ENCODE measurements at places on chromosomes 3 and 15.

DNA sequence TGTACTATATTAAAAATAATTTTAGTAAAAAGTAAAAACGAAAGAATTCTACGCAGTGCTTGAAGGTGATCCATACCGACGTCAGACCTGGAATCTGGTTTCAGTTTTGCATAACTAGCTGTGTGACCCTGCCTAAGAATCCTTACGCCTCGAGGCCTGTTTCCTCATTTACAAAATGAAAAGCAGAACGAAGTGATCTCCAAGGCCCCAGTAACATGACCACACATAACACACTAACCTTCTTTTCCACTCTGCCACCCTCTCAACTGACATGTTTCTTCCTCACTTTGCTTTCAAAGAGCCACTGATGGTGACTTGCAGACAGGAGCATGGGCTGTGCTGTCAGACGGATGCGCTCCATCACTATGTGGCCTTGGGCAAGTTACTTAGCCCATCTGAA is 4.8 kb downstream of the MESD start:
- DNase-seq, result no peak

DNA sequence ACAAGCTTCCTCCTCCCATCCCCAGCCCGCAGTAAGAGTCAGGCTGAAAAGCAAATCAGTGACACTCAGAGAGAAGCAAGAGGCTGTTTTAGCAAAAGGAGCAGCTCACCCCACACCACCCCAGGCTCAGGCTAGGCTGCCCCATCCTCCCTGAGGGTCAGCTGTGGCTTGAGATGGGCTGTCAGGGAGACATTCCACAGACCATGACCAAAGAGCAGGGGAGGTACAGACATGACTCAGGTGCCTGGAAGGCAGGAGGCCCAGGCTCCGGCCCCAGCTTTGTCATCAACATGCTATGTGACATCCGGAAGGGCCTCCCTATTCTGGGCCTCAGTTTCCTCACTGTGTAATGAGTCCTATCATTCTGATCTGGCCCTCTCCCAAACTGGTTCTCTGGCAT is 24.7 kb downstream of the HCN4 start:
- DNase-seq, result no peak

DNA sequence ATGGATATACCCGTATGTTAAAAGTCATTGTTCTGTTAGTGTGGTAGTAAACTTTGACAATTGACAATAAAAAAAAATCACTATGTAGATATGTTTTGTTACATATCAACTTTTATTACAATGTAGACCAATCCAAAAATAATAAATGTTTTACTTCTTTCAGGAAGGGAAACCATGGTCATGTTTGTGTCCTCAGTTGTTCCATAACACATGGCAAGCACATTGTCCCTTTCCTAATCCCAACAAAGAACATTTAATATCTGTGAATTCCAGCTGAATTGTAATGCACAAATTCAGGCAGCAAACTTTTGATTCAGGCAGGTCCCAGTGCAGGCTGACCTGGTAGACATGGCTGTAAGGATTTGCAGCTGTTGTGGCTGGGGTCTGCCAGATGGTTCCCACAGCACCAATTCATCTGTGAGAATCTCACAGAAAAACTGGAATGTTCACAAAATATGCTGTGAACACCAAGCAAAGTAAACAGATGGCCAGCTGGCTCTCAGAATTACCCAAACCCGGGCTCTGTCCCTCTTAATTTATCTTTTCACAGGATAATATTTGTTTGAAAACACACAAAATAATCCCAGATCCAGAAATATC is 1.9 kb upstream of the SPG21 start:
- DNase-seq, result peak; percentile 40

DNA sequence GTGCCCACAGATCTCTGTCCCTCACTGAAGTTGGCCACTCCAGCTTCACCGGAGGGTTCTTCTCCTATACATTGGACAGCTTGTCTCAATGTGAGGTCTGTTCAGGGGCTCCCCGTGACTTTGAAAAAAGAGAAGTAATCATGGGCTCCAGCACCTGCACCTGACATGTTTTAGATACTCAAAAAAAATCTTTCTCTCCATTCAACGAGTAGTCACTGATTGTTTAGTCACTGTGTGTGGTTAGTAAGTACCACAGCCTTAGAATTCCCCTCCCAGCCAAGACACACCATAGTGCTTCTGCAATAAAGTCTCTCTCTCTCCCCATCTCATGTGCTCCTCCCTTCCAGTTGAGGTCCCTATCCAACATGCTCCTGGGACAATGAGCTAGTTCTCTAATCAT is 18.6 kb downstream of the CCR9 start:
- no peak for DNase-seq

DNA sequence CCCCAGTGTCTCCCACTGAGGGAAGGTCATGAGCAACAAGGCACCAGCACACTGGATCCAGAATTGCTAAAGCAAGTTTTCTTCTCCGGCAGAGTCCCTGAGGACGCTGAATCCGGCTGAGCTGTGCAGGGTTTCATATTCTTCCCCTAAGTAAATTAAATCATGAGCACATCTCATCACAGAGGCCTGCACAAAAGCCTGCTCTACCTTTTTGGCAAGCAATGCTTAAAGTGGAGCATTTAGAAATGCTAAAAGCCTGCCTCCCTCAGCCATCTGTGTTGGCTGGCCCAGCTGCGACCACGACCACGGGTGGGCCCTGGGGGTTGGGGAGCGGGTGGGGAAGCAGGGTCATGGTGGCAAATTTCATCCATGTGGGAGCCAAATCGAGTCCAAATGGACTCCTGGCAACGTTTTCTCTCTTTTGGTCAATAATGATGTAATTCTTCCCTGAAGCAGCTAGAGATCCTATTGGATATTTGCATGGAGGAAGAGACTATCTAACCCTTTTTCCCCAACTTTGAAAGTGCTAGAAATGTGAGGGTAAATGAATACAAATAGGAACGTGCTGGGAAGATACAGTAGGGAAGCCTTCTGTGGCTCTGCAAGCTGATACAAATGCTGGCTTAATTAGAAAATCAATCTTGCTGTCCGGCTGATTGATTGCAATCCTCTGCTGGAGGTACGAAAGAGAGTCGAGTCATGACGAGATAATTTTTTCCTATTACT is 532.8 kb upstream of the TBL1XR1 start:
- DNase-seq, result peak; percentile 41

DNA sequence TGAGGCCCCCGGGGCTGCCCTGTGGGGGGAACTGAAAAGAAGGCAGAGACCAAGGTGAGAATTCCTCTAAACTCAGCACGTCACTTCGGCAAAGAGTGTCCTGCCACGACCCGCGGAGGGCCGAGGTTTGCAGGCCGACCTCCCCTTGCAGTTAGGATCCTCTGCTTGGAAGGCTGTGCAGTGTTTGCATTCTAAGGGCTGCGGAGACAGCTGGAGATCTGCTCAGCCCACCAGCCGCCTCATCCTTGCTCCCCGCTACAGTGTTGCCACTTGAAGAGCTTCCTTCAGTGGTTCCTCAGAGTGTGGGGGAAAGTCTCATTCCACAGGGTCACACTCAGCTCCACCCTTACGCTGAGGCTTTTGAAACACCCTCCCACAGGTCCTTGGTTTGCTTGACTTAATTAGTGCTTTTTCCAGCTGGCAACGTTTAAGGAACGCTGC is 10.8 kb downstream of the SLC51A start:
- DNase-seq, result no peak

GRCh38 chr15:62708470-62708869 is 334.1 kb upstream of the TPM1 start:
- no peak for DNase-seq

DNA sequence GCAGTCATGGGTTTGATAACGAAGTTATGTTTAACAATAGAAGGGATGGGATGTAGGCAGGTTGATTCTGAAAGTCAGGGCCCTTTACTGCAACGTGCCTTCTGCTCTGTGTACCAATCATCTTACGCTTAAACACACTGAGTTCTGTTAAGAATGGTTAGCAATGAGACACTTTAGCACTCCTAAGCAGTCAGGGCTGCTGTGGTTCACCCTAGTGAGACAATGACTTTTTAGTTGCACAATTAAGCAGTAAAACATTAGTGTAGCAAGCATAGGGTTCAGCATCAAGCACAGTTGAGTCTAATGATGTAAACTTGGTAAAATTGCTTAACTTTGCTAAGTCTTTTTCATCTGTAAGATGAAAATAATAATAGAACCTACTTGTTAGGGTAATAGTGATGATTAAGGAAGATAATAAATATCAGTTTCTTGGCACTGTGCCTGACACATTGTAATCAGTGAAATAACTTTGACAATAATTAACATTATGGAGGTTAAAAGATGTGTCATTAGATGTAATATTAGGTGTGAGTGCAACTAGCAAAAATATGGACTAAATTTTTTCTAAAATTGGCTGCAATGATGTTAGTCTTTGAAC is 484.2 kb upstream of the THBS1 start:
- DNase-seq, result no peak

DNA sequence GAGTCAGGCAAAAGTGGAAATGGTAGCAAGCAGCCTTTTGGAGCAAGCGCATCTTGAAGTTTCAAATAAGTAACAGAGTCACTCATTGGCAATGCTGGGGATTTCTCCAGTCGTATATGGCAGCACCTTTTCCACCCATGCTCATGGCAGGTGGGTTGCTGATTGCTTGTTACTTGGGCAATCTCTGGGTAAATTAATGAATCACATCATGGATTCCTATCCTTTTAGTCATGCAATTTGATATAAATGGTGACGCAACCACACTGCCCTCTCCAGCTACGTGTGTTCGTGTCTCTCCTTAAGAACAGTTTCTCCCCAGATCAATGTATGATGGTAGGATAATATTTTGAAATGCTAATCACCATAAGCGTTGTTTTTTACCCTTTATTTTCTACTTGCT is 339.9 kb upstream of the KCNH8 start:
- no peak for DNase-seq

DNA sequence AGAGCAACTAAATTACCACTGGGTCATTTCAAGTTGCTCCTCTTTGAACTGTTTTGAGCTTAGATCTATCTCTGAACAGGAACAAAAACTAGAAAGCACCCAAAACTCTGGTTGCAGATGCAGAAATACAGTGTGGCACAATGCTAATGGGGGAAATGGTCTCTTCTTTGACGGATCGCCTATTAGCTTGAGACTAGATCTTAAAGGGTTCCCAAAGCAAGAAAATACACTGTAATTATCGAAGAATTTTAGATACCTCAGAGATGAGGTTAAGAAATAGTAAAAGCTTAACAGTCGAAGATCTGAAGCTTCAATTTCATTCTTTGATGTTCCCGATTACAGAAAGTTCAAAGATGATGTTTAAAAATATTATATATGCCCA is 818 bp downstream of the PPP1R2 start:
- DNase-seq, result no peak

DNA sequence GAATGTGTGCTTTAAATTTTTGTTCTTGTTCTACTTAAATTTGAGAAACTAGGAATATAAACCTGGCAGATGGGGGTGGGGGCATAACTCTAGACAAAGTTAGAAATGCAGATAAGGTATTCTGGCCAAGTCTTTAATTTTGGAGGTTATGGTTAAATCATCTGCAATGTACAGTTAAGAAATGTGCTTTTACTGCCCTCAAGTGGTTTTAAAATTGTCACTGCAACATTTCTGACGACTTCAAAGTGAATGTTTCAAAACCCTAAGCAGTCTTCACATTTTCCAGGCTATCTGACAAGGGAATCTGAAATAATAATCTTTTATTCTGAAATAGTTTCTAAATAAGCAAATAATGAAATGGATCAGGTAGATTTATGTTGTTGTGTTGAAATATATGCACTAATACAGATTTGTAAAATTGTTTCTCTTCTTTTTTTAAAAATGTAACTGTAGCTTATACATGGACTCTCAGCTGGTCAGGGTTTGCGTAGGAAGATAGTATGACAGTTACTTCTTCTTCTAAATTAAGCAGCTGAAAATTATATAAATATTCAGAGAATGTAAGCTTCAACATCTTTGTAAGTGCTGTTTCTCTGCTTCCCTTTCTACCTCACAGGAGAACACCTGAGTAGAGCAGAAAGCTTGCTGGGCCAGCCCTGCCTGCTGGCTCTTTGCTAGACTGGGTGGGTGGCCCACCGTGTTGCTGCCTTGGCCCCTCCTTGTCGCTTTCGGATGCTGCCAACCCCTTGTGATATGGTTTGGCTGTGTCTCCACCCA is 45.0 kb downstream of the SUCNR1 start:
- DNase-seq, result no peak

DNA sequence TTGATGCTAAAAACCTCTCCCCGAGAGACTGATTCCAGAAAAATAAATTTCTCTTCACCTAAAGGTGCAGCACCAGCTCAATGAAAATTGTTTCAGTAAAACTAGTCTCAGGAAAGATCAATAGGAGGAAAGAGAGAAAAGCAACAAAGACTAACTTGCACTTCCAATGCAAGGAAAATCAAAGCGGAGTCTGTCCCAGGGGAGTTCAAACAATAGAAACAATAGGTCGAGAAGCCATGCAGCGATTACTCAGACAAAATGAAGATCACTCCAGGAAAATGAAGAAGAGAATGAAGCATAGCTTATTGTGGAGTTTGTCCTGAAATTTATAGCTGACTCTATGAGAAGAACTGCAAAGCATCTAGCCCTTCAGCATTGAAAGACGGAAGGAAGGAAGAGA is 105.1 kb upstream of the FRMD4B start:
- DNase-seq, result no peak

DNA sequence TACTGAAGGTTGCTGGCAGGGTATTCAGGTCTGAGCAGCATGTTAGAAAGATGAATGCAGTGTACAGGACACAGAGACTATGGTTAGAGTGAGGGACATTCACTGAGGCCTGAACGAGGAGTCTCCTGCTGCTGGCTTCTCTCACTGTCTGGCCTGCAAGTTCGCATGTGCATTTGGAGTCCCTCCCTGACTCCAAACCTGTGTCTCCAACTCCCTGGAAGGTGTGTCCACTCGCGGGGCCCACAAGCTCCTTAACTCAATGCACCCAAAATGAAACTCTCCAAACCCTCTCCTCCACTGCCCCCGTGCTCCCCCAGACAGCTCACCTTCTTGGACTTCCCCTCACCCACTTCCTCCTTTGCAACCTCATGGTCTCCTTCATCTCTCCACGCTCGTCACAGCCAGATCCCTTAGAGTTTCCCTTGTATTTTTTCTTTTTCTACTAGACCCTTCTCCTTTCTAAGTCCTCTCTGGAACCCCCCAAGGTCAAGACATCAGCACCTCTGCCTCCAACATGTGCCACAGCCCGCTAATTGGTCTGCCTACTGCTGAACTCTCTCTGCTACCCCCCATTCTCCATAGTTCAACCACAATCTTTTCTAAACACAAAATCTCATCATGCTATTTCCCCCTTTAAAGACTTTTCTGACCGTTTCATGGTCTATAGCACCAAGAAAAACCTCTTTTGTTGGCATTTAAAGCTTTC is 58.3 kb downstream of the HES1 start:
- DNase-seq, result no peak

DNA sequence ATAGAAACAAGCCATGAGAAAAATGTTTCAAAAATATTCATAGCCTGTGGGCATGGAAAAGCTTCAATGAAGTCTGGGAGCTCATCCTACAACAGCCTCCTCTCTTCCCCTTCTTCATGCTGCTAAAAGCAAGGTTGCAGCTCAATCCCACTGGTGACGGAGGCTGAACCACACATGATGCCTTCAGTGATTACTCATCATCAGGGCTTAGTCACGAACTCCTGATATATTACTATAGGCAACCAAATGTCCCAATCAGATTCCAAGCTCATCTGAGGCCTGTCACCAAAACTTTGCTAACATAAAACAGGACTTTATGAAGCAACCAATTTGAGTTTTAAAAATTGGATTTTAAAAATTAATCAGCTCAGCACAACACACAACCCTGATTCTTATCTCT is 24.0 kb upstream of the SLC24A5 start:
- DNase-seq, result no peak
